ENCODE measurements at places on chromosomes 1 and 21.

- no peak for DNase-seq
Measured at GRCh38 chr1:68157416-68157815, 74.9 kb downstream of the WLS start.

GRCh38 chr1:1371364-1371745, 3.7 kb downstream of the AURKAIP1 start:
- DNase-seq = peak; percentile 18

- no peak for DNase-seq
Measured at GRCh38 chr1:84269306-84269705, 32.2 kb upstream of the SAMD13 start.

GRCh38 chr1:47919113-47919833, 77.9 kb downstream of the TRABD2B start:
- DNase-seq = no peak

DNA sequence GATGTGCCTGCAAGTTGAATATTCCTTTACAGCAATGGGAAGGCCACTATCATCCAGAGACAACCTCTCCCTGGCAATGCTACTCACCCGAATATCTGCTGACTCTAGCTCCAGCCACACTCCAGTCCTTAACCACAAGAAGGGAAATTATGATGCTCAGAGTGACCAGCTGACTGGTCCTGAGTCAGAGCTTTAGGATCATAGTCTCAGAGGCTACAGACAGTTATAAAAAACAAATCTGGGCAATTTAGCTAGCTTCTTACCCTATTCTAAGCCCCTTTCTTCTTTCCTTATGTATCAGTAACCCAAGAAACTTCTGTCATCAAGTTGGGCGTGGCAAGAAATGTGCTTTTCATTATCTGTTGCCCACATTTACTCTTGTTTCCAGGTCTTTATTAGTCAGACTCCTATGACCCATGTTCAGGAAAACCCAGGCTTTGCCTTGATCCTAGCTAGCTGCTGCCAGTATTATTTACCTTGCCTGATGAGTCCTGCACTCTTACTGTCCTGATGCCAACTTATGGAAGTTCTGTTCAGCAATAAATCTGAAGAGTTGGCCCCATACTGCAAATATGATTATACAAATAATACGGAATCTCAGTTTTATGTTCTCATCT, 207.0 kb downstream of the TTLL7 start:
- DNase-seq = peak; percentile 82

- DNase-seq = no peak
Measured at GRCh38 chr21:24785033-24785432, 822.2 kb downstream of the MRPL39 start.

- DNase-seq = no peak
Measured at GRCh38 chr21:31798842-31799704, 67.2 kb upstream of the SCAF4 start.

DNA sequence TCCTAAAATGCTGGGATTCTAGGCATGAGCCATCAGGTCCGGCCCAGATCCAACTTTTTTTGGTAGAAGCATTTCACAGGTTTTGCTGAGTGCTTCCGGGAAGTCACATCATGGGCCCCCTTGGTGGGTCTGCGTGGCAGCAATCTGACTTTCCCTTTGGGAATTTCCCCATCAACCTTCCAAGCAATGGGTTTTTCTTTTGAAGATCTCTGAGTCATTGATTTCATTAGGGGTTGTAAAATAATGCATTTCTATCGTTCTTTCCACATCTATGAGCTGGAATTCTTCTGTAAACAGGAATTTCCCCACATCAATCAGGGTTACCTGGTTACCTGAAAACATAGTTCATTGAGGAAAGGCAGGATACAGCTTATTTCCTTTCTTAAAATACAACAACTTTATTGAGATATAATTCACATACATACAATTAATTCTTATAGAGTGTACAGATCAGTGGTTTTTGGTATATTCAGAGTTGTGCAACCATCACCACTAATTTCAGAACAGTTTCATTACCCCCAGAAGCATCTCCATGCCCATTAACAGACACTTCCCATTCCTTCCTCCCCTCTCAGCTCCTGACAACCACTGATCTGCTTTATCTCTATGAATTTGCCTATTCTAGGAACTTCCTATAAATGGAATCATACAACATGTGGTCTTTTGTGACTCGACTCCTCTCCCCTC, 9.9 kb upstream of the ZBTB17 start:
- no peak for DNase-seq

GRCh38 chr1:84939761-84940160, 46.8 kb upstream of the LPAR3 start:
- no peak for DNase-seq

GRCh38 chr1:100769323-100769722, 49.8 kb downstream of the VCAM1 start:
- DNase-seq = no peak

DNA sequence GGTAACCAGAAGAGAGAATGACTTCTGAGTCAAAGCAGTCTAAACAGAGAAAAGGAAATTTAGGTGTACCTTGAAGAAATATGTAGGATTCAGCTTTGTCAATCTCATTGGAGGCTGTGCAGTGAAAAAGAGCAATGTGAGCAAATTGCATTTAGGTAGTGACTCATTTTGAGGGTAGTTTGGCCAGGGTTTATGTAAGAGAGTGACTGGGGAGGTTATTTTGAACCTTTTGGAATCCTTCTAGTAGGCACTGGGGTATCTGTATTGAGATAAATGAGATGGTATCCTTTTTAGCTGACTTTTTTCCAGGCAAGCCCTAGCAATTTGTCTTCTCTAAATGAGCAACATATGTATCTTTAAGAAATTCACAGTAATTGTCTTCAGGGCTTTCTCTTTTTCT, 95.9 kb downstream of the DISP1 start:
- DNase-seq = peak; percentile 78

DNA sequence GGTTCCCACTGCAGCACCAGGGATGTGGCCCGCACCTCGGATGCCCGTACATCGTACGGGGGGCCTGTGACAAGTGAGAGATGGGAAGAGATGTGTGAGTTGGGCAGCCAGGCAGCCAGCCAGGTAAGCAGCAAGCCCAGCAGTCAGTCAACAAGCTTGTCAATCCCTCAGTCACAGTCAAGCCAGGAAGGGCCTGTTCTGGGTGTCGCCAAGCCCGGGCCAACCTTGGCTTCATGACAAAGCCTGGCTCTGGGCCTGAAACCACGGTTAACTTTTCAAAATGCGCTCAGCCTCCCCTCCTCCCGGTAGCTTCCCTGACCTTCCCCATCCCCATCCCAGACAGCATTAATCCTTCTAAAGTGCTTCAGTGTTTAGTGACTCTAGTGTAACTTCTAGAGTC, 31.8 kb downstream of the MYOM3 start:
- DNase-seq = no peak

GRCh38 chr1:7424352-7424890, 346.7 kb upstream of the VAMP3 start:
- no peak for DNase-seq

DNA sequence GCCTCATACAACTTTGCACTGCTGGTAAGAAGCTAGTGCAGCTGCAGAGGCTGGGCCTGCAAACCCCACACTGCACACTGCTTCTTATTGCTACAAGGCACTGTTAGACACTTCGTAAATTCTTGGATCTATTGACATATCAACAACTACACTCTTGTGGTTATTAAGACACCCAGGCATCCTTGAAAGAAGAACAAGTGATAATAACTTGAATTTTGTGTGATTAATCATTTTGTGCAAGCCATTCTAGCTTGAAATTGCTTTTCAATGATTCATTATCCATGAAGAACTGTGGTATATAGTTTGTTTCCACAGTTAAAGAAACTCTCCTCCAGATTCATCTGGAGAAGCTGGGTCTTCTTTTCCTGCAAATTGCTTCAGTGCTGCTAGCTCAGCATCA, 33.7 kb upstream of the IFI44L start:
- peak; percentile 67 for DNase-seq

DNA sequence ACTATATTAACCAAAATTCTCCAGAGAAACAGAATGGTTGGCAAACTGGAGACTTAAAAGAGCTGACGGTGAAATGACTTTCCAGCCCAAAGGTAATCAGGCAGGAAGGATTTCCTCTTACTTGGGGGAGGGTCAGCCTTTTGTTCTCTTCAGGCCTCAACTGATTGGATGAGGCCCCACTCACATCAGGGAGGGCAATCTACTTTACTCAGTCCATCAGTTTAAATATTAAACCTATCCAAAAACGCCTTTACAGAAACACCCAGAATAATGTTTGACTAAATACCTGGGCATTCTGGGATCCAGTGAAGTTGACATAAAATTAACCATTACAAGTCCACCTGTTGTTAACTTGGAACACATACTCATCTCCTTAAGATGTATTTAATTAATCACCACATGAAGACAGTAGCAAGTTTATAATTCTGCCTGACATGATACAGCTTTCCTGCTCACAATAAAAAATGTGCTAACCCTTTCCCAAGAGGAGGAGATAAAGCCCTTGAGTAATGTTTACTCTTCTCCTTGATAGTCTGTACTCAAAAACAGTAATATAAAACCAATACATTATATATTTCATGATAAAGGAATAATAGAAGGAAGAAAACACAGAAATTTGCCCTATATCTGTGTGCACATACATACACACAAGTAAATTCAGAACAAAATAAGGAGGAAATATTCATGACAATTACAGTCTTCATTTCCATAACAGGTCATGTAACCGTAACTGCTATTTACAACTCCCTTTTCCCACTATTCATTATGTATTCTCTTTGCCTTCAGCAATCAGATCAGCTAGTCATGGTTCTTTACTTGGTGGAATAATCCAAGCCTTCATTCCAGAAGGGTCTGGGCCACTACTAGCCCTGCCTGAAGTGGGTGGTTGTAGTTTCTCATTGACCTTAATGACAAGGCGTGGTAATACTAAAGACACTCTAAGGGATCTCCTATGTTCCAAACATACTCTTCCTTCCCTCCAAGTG, 107.5 kb upstream of the RUNX1 start:
- no peak for DNase-seq

DNA sequence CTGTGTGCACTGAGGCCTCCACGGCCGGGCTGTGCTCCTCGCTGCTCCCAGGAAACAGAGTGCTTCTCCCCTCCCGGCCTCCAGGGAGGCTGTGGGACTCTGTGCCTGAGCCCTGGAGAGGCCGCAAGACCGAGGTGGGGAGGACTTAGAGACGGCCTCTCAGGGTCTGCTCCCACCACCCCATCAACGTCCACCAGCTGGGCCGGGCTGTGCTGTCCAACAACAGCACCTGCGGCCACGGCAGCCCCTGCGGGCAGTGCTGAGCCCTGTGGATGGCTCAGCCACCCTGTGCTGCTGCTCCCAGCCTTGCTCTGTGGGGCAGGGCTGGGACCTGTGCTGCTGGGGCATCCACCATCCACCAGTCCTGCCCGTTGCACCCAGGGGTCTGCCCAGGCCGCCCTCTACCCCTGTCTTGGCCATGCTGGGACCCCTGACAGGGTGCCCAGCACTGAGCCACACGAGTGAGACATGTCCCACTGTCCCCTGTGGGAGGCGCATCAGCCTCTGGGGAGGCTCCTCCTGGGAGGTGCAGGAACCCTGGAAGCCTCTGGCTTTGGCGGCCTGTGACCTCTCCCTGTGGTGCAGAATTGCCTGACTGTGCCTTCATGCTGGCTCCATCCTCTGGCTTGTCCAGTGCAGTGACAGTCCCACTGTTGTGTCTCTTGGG, 31.2 kb upstream of the LRRC3 start:
- DNase-seq = no peak

DNA sequence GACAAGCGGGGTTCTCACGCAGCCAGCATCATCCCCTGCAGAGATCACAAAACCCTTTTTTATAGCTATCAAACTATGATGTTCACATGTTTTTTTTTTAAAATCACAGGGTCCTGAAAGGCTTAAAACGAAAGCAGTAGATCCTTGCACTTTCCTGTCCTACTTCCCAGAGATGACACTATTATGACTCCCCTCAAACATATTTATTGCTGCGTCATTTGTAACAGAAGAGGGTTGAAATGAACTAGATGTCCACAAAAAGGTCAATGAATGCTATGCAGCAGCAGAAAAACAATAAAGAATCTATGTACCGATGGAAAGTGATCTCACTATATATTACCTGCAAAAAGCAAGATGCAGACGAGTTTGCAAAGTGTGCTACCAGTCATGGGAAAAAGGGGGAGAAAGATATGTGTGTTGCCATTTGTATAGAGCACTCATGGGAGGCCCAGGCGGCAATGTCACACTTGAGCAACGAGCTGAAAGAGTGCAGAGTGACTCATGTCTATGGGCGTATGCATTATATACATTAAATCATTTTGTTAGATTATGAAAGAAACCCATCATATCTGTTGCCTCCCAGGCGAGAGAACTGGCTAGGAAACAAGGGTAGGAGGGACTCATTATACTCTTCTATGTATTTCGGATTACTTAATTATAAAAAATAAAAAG, 68.9 kb upstream of the PARP1 start:
- peak; percentile 22 for DNase-seq

- DNase-seq = no peak
Measured at GRCh38 chr1:111468717-111469100, 5.1 kb upstream of the C1orf162 start.

GRCh38 chr1:1181938-1182410, 8.3 kb downstream of the TTLL10 start:
- no peak for DNase-seq

GRCh38 chr1:206427291-206427690, 43.0 kb upstream of the IKBKE start:
- no peak for DNase-seq

- DNase-seq = no peak
Measured at GRCh38 chr1:94675373-94675772, 133.8 kb upstream of the F3 start.

GRCh38 chr1:6424000-6424565, 493 bp upstream of the ESPN start:
- DNase-seq = peak; percentile 36

GRCh38 chr21:44419679-44420078, 35.6 kb upstream of the LRRC3 start:
- DNase-seq = no peak

DNA sequence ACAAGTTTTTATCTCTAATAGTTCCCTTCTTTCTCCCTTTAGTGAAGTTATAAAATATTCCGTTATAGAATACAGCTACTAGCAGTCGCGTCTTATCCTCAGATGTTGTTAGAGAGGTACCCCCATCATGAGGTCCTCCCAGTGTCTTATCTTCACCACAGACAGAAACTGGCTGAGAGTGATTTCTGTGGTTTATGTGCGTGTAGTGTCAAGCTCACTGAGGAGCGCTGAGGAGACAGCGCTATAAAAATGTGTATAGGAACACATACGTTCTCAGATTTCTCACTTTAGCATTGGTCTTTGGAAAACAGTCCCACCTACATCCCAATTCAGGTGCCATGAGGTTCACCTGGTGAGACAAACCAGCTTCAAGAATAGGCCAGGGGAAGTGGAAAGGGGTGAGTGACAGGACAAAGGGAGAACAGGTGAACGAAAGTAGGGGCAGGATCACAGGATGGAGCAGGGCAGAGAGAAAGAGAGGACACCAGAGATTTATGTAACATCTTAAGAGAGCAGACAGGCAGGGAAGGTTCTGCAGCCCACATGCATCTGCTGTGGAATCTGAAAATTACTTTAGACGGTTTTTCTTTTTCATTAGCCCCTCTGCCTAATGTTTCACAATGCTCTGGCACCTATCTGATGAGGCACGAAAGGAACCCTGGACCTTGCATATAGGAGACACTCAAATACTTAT, 2.7 kb upstream of the PLEKHO1 start:
- DNase-seq = no peak
